Posterior vena cava (tissue), 2 donors: ENCODE measurements at places on chromosomes 4 and X. TPM values are rescaled to one million over a fixed set of nuclear protein-coding genes. Genes with fewer than 3 reads are reported as not detected.

- DNase-seq = no peak
These were observed 14.2 kb downstream of the EFNB1 start for GRCh38 chrX:68842781-68843581.

DNA sequence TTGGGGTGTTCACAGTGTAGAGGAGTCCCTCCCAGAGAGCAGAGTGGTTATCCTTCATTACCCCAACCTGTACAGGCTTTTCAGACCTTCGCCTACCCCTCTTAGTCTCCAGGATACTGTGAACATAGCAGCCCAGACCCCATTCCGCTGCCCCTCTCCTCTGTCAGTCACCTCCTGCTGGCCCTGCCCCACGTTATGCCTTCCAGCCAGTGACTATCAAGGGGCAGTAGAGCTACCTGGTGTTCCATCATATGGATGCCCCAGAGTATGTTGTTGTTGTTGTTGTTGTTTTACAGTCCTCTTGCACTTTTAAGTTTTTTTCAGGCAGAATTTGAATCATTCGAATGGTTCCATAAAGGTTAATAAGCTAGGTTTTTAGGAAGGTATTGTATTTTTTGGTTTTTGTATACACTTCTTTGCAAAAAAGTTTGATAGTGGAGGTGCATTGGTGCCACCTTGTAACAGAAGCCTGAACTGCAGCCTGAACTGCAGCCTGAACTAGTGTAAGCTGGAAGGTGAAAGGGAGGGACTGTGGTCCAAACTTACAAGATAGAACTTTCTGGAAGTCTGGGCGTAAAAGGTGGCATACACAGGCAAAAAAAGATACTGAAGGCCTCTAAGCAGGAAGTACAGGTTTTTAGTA is 101.4 kb upstream of the RAB40AL start:
- no peak for DNase-seq

DNA sequence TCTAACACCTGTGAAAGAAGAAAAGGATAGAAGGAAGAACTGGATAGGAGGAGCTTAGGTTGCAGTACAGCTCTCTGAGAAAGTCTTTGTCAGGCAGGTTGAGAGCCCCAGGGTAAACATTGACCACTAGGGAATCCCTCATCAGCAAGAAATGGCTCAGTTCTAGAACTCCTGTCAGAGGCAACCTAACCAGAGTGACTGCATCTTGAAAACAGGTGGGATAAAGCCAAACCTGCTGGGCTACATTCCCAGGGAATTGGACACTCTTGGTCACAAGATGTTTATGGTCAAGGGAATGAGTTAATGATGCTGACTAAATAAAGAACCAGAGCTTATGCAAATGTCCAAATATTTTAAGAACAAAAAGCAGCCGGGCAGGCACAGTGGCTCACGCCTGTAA is 108.3 kb upstream of the MED14 start:
- DNase-seq = no peak

DNA sequence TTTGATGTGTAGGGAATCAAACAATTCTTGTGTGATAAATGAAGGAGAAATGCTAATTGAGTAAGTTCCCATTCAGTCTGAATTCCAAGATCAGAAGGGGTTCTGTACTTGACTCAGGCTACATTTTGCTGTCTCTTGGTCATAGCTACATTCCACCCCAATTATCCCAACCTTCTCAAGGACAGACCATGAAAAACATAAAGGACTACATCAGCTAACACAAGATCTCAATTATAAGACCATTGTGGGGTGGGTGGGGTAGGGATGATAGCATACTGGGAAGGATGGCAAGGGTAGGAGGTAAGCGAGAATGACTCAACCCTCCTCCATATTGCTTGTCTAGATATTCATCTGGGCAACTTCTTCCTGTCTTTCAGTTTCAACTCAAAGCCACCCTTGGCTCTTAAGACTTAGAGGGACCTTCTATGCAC is 87.4 kb upstream of the ETNPPL start:
- DNase-seq = no peak

GRCh38 chrX:136146614-136147314 is 569 bp upstream of the FHL1 start:
- no peak for DNase-seq

DNA sequence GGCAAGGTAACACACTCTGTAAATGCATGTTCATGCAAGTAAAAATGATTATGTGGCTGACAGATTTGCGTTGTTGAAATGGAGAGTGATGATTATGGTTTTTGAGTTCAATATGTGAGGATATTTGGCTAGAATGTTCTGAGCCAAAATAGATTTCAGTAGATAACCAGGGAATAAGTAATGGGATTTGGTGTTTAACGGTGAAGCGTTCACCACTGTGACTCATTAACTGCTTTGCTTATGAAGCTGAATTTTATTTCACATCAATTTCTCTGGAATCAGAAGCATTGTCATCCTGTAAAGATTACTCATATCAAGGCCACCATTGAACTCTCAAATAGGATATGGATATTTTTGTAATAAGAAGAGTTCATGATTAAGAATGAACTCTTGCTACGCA is 11.7 kb downstream of the AFP start:
- no peak for DNase-seq

DNA sequence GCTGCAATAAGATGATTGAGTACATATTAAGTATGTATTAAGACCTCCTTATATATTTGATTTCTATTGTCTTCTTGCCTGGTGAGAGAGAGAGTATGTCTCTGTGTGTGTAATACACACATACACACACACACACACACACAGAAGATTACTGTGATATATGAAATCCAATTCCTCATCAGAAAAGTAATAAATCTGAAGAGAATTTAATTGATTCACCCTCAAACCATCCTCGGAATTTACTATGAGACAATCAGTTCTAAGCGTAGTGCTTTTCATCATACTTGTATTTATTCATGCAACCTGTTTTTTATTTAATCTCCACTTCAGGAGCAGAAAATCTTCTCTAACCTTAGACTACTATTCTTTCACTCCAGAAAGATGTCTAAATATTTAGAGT is 62.3 kb upstream of the TLL1 start:
- no peak for DNase-seq

DNA sequence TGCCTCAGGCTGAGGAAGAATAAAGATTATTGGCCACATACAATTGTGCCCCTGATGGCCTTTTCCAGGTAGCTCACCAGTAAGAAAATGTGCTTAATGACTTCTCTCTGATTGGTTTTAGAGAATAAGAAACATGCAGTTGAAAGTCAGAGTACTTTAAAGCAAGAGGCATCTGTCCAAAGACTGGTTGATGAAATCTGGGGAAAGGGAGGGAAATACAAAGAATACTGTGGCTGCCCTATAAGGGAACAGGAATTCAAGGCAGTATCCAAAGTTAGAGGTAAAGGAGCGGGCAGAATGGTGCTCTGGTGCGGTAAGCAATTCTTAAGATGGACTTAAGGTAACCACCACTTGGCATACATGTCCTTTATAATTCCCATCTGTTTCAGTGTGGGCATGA is 11.4 kb downstream of the PBDC1 start:
- no peak for DNase-seq

DNA sequence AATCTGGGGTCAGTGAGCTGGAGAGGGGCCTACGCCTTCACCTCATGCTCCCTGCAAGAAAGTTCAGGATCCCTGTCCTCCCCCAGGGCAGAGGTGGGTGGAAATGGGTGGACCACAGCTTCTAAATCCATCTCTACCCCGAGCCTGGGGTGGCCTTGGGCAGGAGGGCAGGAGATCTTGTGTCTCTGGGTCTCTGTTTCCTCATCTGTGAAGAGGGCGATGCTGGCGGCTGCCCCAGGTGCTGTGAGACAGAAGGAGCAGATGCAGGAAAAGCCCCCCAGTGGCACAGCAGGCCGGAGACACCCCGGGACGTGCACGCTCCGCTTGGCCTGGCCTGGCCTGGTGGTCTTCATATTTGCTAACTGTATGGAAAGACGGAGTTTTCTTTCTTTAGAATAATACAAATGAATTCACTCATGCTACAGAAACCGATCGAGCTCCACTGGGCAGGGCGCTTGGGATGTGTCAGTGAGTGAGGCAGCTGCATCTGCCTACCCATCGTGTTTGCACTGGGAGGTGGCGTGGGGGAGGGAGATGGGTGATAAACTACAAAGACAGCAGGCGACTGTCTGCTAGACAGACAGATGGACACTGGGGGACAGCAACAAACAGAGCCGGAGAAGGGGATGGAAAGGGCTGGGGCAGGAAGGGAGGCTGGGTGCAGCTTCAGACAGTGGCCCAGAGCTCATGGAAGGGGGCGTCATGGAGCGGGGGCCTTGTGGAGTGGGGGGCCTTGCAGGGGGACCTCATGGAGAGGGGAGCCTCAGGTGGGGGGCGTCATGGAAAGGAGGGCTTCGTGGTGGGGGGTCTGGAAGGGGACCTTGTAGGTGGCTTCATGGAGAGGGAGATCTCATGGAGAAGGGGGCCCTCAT is 136.2 kb downstream of the CPZ start:
- peak; percentile 69 for DNase-seq

DNA sequence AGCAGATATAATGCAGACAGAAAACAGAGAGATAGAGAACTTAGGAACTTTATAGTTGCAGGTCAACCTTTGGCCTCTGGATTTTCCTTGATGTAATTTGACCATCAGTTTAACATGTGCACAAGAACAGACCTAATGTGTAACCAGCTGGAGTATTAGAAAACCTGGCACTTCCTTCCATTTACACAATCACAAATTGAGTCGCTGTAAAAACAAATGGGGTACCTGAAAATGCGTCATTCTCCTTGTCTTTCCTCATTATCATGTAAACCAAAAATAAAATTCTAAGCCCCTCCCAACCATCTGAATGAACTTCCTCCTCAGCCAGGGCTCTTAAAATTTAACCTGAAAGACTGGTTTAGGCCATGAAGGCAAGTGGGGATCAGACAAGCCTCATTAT is 358.4 kb upstream of the MAGEB16 start:
- no peak for DNase-seq

DNA sequence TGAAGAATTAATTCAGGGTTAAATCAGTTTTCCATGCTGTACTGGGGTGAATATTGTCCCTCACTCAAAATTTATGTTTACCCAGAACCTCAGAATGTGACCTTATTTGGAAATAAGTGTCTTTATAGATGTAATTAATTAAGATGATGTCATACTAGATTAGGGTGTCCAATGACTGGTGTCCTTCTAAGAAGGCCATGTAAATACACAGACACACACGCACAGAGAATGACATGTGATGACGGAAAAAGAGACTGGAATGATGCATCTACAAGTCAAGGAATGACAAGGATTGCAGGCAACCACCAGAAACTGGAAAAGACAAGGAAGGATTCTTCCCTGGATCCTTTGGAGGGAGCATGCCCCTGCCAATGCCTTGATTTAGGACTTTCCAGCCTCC is 84.6 kb upstream of the GPR34 start:
- no peak for DNase-seq

DNA sequence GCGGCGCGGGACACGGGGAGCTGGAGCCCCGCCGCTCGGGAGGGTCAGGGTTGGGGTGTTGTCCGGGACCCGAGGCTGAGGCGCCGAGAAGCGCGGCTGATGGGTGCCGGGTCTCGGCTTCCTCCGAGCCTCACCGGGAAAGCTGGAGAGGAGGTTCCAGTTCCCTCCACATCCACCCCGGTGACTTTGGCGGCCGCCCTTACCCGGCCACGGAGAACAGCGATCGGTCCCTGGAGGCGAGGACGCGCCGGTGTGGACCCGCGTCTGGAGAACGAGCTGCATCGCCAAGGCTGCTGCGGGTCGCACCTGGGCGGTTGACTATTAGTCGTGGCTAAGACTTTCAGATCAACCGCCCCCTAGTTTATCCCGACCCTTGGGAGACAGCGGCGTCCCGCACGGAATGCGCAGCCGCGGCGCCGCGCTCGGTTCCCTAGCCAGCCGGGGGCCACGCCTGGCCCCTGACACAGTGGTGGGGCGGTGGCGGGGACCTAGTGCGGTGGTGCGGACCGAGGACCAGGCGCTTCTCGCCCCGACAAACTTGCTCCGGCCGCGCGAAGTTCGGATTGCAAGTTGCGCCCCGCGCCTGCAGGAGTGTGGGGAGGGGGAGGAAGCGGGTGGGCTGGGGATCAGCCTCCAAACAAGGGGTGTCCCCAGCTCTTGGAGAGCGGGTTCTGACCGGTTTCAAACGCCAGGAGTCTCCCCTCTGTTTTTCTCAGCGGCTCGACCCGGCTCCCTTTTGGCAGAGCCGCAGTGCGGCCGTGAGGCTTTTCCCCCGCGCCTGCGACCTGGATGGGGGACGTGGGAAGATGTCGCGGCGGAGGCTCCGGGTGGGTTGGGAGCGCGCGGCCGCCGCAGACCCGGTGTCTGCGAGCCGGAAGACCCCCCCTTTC is 568 bp downstream of the FHDC1 start:
- peak; percentile 85 for DNase-seq

GRCh38 chr4:8242782-8243560 is 26.6 kb upstream of the HTRA3 start:
- no peak for DNase-seq

- no peak for DNase-seq
These were observed 15.3 kb downstream of the COQ2 start for GRCh38 chr4:83269256-83269655.

GRCh38 chr4:38111717-38112116 is 151.5 kb downstream of the PTTG2 start:
- no peak for DNase-seq

- DNase-seq = no peak
These were observed 289.2 kb downstream of the NR3C2 start for GRCh38 chr4:148152868-148153625.

- DNase-seq = peak; percentile 67
These were observed 2.2 kb downstream of the MXD4 start for GRCh38 chr4:2259541-2260343.

GRCh38 chr4:39568805-39569204 is 41.6 kb upstream of the UGDH start:
- no peak for DNase-seq

DNA sequence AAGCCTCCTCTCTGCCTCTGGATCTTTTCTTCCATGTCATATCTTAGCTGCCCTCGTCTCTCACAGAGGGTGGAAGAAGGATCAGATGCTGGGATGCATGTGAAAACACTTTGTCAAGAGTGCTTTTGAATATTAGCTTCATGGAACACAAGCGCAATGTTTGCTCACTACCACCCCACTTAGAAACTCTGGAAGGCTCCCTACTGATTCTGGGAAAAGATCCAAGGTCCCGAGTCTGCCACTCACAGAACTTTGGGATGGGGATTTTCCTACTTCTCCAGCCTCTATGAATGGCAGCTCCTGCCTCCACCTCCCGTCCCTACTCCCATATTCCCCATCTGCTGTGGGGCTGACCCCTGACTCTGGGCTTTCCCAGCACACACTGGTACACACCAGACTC is 40.2 kb upstream of the CRMP1 start:
- no peak for DNase-seq

The NDNF gene
- 2.0 TPM for total RNA-seq

The NDST4 gene
- total RNA-seq = not detected

The FAM193A gene
- total RNA-seq = 18.6 TPM

The MAP7D2 gene
- not detected for total RNA-seq

The TLR3 gene
- 13.8 TPM for total RNA-seq

The CFP gene
- total RNA-seq = 3.2 TPM

The HSFX2 gene
- 0.48 TPM for total RNA-seq

The CYLC1 gene
- total RNA-seq = not detected

The ZNF711 gene
- total RNA-seq = 4.7 TPM

The BEX1 gene
- 0.76 TPM for total RNA-seq

The CXorf49B gene
- total RNA-seq = not detected

The UTP14A gene
- 13.2 TPM for total RNA-seq

The NLGN3 gene
- 2.3 TPM for total RNA-seq

The UGT2B15 gene
- total RNA-seq = not detected

The REST gene
- total RNA-seq = 31.9 TPM

The ART3 gene
- total RNA-seq = 0.37 TPM

The FGF5 gene
- not detected for total RNA-seq
